CD8-positive, alpha-beta memory T cell (primary cell): ENCODE measurements at places on chromosomes 1 and 21. TPM values are rescaled to one million over a fixed set of nuclear protein-coding genes. Genes with fewer than 3 reads are reported as not detected.

GRCh38 chr21:38321568-38321967, 64.8 kb downstream of the KCNJ15 start:
- no peak for DNase-seq

DNA sequence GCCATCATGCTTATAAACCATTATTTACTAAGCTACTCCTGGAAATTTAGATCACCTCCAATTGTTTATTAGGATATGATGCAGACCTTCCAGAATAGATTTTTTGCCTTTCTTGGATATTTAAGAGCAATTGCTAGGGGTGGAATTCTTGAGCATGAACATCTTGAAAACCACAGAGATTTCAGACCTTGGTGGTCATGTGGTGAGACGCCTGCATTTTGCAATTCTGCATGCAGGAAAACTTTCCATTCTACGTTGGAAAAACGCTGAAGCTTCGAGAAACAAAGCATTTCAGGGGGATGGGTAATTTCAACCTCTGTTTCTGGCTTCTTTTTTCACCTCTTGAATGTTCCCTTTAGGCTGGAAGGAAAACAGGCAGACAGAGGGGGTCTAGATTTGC, 596.3 kb downstream of the KIF26B start:
- no peak for DNase-seq

GRCh38 chr1:47646676-47647075, 208.8 kb downstream of the FOXD2 start:
- no peak for DNase-seq

- no peak for DNase-seq
Measured at GRCh38 chr1:186167096-186167668, 207.9 kb downstream of the TPR start.

GRCh38 chr1:25644962-25645361, 28.4 kb downstream of the MAN1C1 start:
- no peak for DNase-seq

DNA sequence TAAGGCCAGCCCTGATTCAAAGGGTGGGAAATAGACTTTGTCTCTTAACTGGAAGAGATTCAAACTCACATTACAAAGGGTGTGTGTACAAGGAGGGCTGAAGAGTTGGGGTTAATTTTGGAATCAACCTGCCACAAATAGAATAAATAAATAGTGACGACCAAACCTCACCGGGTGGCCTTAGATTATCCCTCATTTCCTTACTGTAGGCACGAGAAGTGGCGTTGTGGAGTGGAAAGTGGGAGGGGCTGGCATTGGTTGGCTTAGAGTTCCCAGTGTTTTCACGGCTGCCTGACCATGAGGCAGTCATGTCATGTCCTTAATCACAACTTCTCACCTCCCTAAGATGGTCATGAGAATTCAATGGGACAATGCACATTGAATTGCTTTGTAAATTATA, 21.3 kb upstream of the RUNX1 start:
- no peak for DNase-seq

GRCh38 chr21:35329940-35330660, 281.0 kb upstream of the RUNX1 start:
- no peak for DNase-seq

The ZNF648 gene
- not detected for total RNA-seq

The SYT14 gene
- total RNA-seq = not detected

The PTPRC gene
- total RNA-seq = 311 TPM

The GPR157 gene
- total RNA-seq = 4.7 TPM
